Right cardiac atrium (tissue), 5 donors: ENCODE measurements at places on chromosomes 2 and 18.

- no peak for DNase-seq
Measured at GRCh38 chr2:15243762-15244161, 317.4 kb downstream of the NBAS start.

DNA sequence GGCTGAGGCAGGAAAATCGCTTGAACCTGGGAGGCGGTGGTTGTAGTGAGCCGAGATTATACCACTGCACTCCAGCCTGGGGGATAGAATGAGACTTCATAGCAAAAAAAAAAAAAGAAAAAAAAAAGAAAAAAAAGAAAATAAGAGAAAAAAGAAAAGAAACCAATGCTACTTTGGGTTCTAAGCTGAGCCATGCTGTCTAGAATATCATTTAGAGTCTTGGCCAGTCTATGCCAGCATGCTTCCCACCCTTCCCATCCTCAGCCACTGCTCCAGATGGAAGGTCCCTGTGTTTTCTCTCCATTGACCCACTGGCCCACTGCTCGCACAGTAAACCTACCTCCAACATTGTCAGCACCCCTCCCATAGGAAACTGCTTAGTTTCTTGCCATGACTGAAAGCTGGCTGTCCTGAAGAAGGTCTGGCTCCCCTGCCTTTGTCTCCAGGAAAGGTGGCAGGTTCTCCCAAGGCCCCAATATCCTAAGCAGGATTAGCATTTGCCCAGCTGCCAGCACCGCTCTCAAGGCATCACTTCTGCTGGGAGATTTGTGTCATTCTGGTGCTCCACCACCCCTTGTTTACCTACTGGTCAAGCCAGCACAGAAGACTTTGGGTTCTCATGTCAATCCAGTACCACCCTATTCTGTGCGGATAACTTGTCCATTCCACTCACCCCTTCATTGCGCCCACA lies 47.3 kb upstream of the PAPOLG start:
- no peak for DNase-seq

- DNase-seq, result no peak
Measured at GRCh38 chr18:22637787-22638186, 220.1 kb upstream of the CTAGE1 start.

DNA sequence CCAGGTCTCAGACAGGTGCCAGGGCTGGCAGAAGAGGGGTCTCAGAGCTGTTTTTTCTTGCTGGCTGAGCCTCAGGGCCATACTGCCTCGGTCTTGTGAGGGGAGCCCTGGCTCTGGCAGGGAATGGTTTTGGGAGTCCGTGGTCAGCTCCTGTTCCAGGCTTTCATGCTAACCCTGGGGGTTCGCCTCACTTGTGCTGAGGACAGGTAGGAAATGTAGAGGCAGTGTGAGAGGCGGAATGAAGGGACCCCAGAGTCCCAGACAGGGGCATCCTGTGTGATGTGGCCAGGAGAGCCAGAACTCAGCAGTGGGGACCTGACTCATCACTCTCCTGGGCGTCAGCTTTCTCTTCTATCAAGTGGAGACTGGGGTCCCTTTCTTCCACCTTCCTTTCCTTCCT lies 5.7 kb upstream of the CELF4 start:
- DNase-seq, result no peak

GRCh38 chr2:72915907-72916742 lies 1.2 kb upstream of the EMX1 start:
- DNase-seq, result no peak

GRCh38 chr2:43131890-43132682 lies 94.3 kb downstream of the ZFP36L2 start:
- DNase-seq, result no peak
